ENCODE measurements at places on chromosomes 3 and 15.

GRCh38 chr3:27573780-27574437, 89.7 kb upstream of the SLC4A7 start:
- DNase-seq, result no peak

- DNase-seq, result no peak
Observed at GRCh38 chr15:41408234-41408641, 5.9 kb upstream of the NDUFAF1 start.

- no peak for DNase-seq
Observed at GRCh38 chr15:93895976-93896770, 335.2 kb upstream of the MCTP2 start.

GRCh38 chr3:78908236-78908635, 859.6 kb downstream of the ROBO1 start:
- DNase-seq, result no peak

DNA sequence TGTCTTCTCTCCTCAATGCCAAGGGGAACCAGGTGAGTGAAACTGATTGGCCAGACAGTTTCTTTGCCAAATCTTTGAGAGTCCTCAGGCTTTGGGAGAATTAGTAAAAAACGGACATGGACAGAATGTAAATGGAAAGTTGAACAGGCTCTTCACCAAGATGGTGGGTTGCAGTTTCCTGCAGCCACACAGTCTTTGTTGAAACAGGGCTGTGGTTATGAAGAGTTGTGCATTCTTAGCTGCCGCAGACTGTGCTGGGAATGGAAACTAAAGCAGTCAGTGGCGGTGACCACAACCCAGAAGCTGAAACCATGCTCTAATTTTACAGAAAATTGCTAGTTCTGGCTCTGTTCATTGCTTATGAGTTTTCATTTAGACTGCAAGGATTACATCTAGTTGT, 42.1 kb upstream of the TASOR start:
- DNase-seq, result no peak

- no peak for DNase-seq
Observed at GRCh38 chr15:39495871-39496840, 84.7 kb upstream of the THBS1 start.
